Fibroblast of mammary gland (primary cell): ENCODE measurements at places on chromosomes 13 and 19.

GRCh38 chr19:18007044-18007916 is 690 bp upstream of the ARRDC2 start:
- DNase-seq, result peak; percentile 66

- no peak for DNase-seq
These were observed 5.2 kb downstream of the DKKL1 start for GRCh38 chr19:49368711-49369358.

- DNase-seq, result no peak
These were observed 156.5 kb downstream of the LMO7 start for GRCh38 chr13:75792526-75793187.

- peak; percentile 64 for DNase-seq
These were observed 1.1 kb downstream of the ARGLU1 start for GRCh38 chr13:106566641-106567473.

DNA sequence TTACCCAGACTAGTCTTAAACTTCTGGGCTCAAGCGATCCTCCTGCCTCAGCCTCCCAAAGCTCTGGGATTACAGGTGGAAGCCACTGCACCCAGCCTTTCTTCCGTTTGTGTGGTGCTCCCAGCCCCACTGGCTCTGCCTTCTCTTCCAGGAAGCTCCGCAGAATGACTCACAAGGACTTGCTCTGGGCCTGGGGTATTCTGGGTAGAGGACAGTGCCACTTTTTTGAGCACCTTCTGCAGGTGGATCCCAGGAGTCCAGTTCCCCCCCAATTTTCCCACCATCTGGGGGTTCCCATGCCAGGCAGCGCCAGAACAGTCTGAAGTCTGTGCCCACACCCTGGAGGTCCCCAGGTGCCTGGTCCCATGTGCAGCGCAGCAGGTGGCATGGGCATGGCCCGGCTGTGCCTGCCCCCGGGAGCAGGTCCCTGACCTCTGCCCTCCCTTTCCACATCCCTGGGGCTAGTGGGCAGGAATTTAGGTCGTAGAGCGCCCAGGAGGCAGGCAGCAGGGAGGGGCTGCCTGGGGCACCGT is 1.6 kb downstream of the REEP6 start:
- no peak for DNase-seq

GRCh38 chr13:38713046-38713445 is 26.2 kb downstream of the FREM2 start:
- DNase-seq, result no peak

DNA sequence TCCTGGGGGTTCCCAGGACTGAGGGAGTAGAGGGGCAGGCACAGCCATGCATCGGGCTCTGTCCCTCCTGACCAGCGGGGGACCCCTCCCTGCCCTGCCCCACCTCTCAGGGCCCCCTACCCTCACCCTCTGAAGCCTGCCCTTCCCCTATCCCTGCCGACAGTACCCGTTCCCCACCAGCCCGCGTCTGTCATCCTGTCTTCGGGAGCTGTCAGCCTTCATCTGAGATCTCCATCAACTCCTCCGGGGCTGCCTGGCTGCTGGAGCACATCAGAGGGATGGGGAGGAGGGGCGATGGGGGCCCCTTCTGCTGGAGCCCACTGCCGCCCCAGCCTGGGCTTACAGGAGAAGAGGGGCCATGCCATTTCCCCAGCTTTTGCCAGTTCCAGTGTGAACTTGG is 6.2 kb upstream of the SHD start:
- no peak for DNase-seq

GRCh38 chr19:679418-680286 is 3.5 kb downstream of the FSTL3 start:
- peak; percentile 84 for DNase-seq

DNA sequence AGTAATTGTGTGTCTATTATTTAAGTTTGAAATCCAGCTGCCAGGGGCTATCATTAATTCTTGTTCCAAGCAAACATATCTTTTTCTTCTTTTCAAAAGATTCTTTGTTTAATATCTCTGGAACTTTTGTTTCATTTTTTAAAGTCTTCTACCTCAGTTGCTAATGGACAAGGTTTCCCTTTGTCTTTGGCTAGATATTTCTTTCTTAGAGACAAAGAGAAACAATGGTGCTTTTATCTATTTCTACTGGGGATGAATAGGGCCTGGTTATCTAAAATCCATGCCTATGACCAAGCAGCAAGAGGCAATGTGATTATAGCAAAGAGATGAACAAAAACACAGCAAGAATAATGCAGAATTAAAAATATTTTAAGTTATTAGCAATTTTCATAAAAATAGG is 661.3 kb upstream of the KLF12 start:
- no peak for DNase-seq

GRCh38 chr13:42926555-42926954 is 65.5 kb downstream of the EPSTI1 start:
- no peak for DNase-seq

- no peak for DNase-seq
These were observed 475 bp downstream of the MRPL57 start for GRCh38 chr13:21176982-21177284.

- DNase-seq, result peak; percentile 71
These were observed 476.2 kb downstream of the KLF12 start for GRCh38 chr13:73657821-73658540.

DNA sequence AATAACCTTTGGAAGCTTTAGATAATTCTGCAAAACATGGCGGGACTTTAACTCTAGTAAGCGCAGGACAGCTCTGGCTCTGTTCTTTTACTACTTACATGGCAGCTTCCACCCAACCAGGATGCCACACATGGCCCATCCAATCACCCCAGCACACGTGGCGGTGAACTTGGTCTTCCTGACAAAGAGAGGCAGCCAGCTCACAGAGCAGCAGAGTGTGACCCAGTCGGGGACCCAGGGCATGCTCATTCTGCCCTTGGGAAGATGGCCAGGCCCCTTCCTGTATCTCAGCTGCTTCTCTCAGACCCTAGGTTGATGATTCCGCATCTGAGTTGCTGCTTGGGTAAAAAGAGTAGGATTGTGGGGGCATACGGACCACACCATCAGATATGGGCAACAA is 172.1 kb downstream of the USP12 start:
- no peak for DNase-seq

- no peak for DNase-seq
These were observed 3.8 kb upstream of the ACTL9 start for GRCh38 chr19:8702350-8702749.

GRCh38 chr13:51681037-51681678 is 96.9 kb downstream of the WDFY2 start:
- DNase-seq, result peak; percentile 84

- DNase-seq, result no peak
These were observed 341.8 kb downstream of the FGF9 start for GRCh38 chr13:22012686-22013085.
